ENCODE measurements at places on chromosomes 5 and 9. TPM values are rescaled to one million over a fixed set of nuclear protein-coding genes. Genes with fewer than 3 reads are reported as not detected.

The DIRAS2 gene
- total RNA-seq = 0.55 TPM

The ALDH1A1 gene
- 179 TPM for total RNA-seq

GRCh38 chr9:123645762-123646161 lies 284.2 kb downstream of the DENND1A start:
- H3K4me1 ChIP-seq = no peaks in the 10 kb centered on the region
- DNase-seq = no peak
- peaks cover 4% of the 10 kb centered on the region for H3K27me3 ChIP-seq
- no peak overlapping the region for H3K4me3 ChIP-seq
- H3K36me3 ChIP-seq = no peaks in the 10 kb centered on the region
- no peak overlapping the region for H3K27ac ChIP-seq

DNA sequence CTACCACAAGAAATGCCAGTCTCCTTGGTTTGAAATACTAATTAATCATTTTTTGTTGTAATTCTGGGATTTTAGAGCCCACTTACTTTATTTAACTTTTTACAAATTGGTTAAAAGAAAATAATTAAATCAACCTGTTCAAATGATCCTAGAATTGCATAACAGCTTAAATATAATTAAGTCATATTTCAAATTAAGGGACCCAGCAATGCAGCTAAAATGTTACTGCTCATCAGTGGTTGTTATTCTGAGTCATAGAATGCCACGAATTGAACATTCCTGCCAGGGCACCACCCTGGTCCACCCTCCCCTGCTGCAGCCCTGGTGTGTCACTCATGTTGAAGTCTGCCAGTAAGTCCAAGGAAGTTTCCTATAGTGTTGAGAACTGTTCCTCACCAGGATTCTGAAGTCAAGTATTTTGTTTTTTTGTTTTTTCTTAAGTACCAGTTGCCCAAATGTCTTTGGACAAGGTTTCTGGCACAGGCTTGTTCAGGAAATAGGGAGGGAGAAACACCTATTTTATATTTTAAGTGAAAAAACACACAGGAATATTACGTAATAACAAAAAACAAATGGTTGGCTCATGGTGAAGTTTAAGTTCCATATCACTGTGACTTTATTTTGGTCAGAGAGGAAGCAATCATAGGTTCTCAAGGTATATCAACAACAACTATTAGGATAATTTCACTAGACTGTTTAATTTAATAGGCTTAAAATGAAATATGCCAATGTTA lies 4.3 kb upstream of the ITGA1 start:
- H3K27me3 ChIP-seq = no peaks in the 10 kb centered on the region
- H3K4me1 ChIP-seq = no peaks in the 10 kb centered on the region
- H3K27ac ChIP-seq = no peak overlapping the region
- no peaks in the 10 kb centered on the region for H3K36me3 ChIP-seq

DNA sequence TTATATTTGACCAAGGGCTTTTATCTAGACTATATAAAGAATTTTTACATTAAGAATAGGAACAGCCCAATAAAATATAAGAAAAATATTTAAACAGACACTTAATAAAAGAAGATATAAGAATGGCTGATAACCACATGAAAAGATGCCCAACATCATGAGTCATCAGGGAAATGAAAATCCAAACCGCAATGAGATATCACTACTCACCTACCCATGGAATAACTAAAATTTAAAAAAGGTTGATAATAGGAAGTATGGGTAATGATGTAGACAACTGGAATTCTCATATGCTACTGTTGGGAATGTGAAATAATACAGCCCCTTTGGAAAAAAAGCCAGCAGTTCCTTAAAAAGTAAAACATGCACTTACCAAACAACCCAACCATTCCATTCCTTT lies 206.9 kb upstream of the PCSK5 start:
- DNase-seq = no peak
- no peaks in the 10 kb centered on the region for H3K27me3 ChIP-seq
- H3K4me3 ChIP-seq = no peak overlapping the region
